ENCODE measurements at places on chromosomes 16 and 17. TPM values are rescaled to one million over a fixed set of nuclear protein-coding genes. Genes with fewer than 3 reads are reported as not detected.

- H3K4me1 ChIP-seq = peaks cover 30% of the 10 kb centered on the region
- no peak overlapping the region for H3K4me3 ChIP-seq
- H3K27ac ChIP-seq = peak overlapping the region; percentile 28
- 0 out of 2 replicates have a peak, but pooled peaks cover 6% of the 10 kb centered on the region for H3K36me3 ChIP-seq
- no peak for DNase-seq
These were observed 217.9 kb upstream of the CIBAR2 start for GRCh38 chr16:85330006-85330693.

DNA sequence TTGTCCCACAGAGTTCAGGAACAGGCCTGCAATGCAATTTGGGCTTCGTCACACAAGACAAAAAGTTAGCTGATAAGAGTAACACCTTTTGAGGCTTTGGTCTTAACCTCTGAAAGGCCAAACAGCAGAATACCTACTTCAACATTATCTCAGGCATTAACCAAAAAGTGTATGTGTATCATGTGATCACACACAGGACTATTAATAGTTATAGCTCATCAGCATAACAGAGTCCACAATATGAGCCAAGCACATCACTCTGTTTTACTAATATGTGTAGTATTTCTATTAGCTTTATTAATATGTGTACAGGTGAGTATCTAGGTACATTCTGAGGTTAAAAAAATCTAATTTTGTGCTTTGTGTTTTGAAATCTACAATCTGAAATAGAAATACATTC, 30.8 kb downstream of the MYO1D start:
- H3K27ac ChIP-seq = no peak overlapping the region
- H3K4me1 ChIP-seq = no peaks in the 10 kb centered on the region
- H3K27me3 ChIP-seq = no peaks in the 10 kb centered on the region

GRCh38 chr17:68460715-68461114, 3.4 kb upstream of the WIPI1 start:
- H3K4me3 ChIP-seq = no peak overlapping the region
- H3K27me3 ChIP-seq = peaks cover 11% of the 10 kb centered on the region
- no peaks in the 10 kb centered on the region for H3K36me3 ChIP-seq
- no peak for DNase-seq
- H3K27ac ChIP-seq = no peak overlapping the region

Gene SMPD3
- total RNA-seq = 0.05 TPM

Gene MT1X
- total RNA-seq = 30.0 TPM

Measured in HFFc6 (cell line).